ENCODE measurements at places on chromosomes 2 and 18.

GRCh38 chr2:234292962-234293243 lies 204.0 kb downstream of the ARL4C start:
- no peak for DNase-seq

- DNase-seq: no peak
Measured at GRCh38 chr18:67035026-67035425, 431.1 kb upstream of the CDH19 start.

DNA sequence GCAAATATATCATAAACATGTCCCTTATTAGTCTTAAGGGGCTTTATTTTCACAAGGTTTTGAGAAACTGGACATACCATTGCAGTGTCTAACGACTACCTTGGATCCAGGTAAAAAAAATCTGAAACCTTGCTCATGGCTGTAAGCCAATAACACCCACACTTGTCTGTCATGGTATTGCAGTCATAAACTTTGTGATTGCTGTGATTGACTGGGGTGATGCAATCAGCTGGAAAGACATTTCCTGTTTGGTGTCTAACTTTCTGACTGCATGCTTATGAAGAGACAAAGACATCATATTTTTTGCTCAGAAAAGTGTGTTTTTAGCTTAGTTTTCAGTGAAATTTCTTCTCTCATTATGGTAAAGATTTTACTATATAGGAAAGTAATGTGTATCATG lies 635.0 kb downstream of the TSN start:
- DNase-seq: no peak

GRCh38 chr18:57922885-57923284 lies 119.8 kb upstream of the ATP8B1 start:
- DNase-seq: no peak

- DNase-seq: no peak
Measured at GRCh38 chr18:75132931-75133525, 75.9 kb downstream of the PTGR3 start.

Measured in BJ (cell line).